Activated CD4-positive, alpha-beta T cell treated with anti-CD3 and anti-CD28 coated beads for 36 hours (primary cell): ENCODE measurements at places on chromosomes 13 and 19.
A peak's percentile ranks its signal among the peaks of the same experiment; 100 is the strongest.

DNA sequence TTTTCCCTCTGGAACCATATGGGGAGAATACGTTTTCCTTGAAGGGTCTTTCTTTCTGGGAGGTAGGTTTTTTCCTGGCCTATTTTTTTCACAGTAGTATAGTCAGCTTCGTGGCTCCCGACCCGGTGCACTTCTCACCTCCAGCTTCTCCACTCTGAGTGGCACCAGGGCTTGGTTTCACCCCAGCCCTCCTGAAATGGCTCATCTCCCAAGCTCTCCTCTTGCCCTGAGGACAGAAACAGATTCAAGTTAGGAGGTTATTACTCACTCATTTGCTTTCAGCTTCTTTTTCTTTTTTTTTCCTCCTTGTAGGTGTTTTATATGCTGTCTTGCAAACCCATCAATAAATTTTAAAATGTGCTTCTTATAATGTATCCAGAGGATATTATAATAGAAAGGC lies 199.3 kb downstream of the RFC3 start:
- no peak for DNase-seq

- DNase-seq = no peak
These were observed 70.6 kb downstream of the ESD start for GRCh38 chr13:46726347-46726746.

DNA sequence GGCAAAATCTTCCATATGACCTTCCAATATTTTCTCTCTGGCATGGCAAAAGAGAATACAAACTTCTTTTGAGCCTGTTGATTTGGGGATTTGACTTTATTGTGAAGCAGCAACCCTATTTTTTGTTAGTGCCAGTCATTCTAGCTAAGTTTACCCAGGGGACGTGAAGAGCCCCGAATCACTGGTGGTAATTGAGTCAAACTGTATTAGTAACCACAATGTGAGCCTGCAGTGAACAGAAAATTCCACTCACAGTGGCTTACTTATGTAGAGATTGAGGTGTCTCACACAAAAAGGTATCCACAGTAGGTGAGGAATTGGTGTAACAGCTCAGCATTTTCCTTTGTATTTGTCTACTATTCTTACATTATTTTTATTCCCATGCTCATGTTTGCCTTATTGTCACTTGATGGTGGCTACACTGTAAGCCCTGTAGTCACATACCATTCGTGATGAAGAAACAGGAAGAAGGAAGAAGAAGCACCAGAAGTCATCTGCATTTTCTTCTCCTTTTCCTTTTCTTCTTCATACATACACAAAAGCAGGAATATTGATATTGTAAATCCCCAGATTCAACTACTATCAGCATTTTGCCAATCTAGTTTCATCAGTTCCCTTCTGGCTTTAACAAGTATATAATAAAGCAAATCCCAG lies 33.3 kb upstream of the MYCBP2 start:
- DNase-seq = no peak

DNA sequence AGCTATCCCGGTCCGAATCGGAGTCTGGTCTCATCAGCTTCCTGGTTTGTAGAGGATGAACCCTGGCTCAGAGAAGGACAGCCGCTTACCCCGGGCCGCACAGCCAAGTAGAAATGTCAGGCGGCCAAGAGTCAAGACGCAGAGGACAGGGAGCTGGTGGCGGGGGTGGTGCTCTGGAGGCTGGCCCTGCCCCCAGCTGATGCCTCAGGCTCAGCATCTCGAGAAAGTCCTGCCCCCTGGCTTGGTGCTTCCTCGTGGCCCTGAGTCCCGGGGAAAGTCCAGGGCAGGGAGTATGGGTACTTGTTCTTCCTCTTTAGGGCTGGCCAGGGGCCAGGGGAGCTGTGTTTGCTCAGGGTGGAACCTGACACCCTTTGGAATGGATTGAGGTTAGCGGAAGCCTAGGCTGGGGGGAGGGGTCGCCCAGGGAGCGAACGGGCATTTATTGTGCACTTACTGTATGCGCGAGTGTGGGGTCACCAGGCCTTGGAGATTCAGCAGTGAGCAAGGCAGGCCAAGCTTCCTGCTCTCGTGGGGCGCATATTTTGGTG lies 2.2 kb downstream of the TJP3 start:
- DNase-seq = no peak

DNA sequence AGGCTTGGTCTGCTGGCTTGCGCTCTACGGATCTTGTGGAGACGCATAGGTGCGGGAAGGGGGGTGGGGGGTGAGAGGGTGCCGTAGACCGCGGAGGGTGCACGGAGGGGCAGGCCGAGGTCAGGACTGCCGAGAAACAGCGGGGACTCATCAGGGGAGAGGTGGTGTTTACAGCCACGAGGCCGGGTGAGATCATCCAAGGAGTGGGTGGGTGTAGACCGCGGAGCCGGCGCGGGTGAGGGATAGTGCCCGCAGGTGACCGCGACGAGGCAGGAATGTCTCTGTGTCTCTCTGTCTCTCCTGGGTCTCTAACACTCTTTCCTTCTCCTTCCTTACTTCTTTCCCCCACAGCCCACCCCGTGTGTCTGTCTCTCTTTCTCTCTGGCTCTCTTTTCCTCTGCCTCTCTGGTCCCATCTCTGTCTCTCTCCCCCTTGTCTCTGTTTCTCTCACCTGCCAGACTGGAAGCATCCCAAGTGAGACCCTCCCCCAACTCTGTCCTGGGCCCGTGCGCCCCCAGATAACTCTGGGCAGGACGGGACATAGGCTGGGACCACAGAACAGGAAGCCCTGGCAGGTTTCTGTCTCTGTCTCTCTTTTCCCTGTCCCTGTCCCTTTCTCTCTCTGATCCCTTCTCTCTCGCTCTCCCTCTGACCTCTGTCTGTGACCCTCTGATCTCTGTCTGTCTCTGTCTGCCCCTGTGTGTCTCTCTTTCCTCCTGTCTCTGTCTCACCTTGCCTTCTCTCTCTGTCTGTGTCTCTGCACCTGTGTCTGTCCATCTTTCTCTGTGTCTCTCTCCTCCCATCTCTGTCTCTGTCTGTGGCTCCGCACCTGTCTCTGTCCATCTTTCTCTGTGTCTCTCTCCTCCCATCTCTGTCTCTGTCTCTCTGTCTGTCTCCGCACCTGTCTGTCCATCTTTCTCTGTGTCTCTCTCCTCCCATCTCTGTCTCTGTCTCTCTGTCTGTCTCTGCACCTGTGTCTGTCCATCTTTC lies 1.8 kb upstream of the KLK4 start:
- DNase-seq = peak; percentile 73

DNA sequence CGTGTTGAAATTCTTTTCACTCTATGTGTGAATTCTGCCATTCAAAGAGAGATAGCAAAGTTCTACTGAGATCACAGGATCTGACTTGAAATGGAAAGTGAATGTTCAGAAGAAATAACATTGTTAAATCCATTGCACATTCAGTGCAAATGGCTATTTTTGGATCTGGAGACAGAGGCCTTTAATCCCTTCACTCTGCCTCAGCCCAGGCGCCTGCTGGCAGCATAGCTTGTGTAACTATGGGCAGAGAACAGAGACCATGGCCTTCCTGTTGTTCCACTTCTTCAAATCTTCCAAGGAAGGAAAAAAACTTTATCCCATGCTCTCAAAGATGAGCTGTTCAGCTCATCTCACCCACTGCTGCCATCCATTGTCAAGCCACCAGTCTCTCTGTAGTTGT lies 265.4 kb downstream of the LMO7 start:
- DNase-seq = no peak

DNA sequence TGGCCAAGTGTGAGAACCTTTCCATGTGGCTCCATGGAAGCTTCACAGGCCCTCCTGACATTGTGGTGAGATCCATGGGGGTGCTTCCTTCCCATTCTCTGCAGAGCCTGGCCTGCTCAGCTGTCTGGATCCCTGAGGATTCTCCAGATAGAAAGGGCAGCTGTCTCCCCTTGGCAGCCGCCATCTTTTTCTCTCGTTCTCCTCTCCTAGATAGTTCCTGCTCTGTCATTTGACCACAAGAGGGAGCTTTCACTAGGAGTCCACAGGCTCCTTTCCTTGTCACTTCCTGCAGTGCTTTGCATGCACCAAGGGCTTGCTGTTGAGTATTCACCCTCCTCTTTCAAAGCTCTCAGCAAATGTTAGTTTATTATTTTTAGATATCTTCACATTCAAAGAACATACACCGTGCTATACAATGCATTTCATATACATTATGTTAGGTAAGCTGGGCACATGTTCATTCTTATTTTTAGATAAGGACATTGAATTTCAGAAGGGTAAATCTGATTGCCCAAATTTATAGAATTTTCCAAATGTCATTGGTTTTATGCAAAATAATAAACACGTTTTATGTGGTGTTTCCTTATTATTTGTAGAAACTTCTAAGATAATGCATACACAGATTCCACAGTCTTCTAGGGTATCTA lies 133.2 kb downstream of the FRY start:
- DNase-seq = peak; percentile 37

GRCh38 chr19:35373492-35373891 lies 2.6 kb downstream of the GPR42 start:
- DNase-seq = no peak

GRCh38 chr19:38165335-38165734 lies 58.7 kb downstream of the DPF1 start:
- DNase-seq = no peak

DNA sequence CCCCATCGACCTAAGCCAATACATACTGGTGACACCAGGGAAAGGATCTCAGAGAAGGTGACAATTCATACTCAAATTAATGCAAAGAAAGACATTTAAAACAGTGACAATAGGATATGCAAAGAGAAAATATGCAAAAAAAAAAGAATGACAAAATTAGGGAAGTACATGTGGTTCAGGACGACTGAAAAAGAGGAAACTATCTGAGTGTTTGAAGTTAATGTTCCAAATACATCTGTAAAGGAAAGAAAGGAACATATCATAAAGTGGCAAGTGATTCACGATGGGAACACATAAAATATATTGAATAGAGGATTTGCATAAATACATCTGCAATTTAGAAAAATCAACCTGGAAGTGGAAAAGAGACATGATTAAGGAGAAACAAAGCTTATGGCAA lies 441.4 kb downstream of the SLITRK5 start:
- DNase-seq = no peak

DNA sequence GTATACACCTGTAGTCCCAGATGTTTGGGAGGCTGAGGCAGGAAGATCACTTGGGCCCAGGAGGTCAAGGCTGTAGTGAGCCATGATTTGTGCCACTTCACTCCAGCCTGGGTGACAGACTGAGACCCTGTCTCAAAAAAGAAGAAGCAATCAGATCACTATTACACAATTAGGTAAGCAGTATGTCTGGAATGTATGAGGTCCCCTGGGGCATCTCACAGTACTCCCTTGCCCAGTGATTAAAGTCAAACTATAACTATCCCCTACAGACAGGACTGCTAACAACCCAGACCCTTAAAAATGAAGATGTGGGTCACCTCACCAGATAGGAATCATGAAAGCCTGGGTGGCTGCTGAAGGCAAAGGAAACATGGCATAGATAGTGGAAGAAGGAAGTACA lies 9.4 kb upstream of the PAN3 start:
- no peak for DNase-seq
